ENCODE measurements at places on chromosomes 4 and X.

GRCh38 chrX:47047989-47048388 is 30.3 kb upstream of the RGN start:
- H3K27ac ChIP-seq, result no peak overlapping the region
- no peak overlapping the region for H3K4me3 ChIP-seq
- no peaks in the 10 kb centered on the region for H3K4me1 ChIP-seq

GRCh38 chr4:117984366-117984680 is 50.0 kb upstream of the NDST3 start:
- DNase-seq, result no peak
- H3K36me3 ChIP-seq, result no peaks in the 10 kb centered on the region
- H3K27me3 ChIP-seq, result peaks cover 2% of the 10 kb centered on the region
- H3K4me3 ChIP-seq, result no peak overlapping the region
- peaks cover 4% of the 10 kb centered on the region for H3K4me1 ChIP-seq

DNA sequence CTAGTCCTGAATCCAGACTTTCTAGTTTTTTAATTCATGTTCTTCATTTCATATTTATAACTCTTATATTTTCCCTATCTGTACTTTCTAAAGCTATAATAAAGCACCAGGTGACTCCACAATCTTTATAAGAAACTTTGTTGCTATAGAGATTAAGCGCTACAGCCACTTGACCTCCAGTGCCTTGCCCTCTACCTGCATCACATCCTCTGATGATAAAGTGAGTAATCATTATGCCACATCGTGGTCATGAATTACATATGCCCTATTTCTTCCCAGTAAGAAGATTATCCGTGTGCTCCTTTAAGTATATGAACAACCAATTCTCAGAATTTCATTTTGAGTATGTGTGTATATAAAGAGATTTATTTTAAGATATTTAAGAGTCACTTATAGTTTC is 6.8 kb upstream of the DYNLT3 start:
- no peaks in the 10 kb centered on the region for H3K36me3 ChIP-seq
- H3K27ac ChIP-seq, result no peak overlapping the region
- peaks cover 5% of the 10 kb centered on the region for H3K27me3 ChIP-seq
- H3K4me1 ChIP-seq, result no peaks in the 10 kb centered on the region

DNA sequence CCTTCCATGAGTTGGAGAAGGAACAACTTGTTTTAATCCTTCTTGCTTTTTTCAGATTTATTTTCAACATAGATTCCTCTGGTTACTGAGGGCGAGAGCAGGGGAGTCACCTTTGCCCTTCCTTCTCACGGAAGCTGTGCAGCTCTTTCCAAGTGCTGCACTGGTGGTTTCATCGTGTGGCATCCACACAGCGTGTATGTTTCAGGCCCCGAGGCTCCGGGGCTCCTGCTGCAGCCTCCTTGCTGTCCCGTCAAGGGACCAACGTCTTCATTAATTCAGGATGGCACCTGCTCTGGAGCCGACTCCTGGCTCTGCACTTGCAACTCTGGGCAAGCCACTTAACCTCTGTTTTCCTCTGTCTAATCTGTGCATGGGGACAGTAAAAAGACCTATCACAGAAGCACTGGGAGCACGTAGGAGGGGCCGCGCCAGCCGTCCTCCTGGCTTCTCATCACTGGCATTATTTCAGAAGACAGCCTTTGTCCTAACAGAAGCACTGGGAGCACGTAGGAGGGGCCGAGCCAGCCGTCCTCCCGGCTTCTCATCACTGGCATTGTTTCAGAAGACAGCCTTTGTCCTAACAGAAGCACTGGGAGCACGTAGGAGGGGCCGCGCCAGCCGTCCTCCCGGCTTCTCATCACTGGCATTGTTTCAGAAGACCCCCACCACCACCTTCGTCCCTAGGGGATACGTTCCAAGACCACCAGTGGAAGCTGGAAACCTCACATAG is 117.8 kb upstream of the NKX1-1 start:
- H3K36me3 ChIP-seq, result no peaks in the 10 kb centered on the region
- H3K27me3 ChIP-seq, result peaks cover 11% of the 10 kb centered on the region
- H3K4me3 ChIP-seq, result no peak overlapping the region

DNA sequence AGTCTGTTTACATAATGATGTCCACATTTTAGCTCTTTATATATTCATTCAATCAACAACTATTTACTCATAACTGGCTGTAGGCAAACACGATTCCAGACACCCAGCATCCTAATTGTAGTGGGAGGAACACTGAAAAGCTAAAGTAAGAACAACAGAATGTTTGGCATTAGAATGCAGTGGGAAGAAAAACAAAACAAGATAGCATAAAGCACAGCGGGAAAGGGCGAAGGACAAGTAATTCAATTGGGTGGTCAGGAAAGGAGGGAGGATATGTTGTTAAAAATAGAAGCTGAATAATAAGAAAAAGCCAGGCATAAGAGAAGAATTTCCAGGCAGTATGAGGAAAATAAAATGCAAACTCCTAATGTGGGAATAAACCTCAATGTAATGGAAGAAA is 189.5 kb upstream of the FAT4 start:
- no peak overlapping the region for H3K4me3 ChIP-seq
- H3K4me1 ChIP-seq, result no peaks in the 10 kb centered on the region
- H3K36me3 ChIP-seq, result no peaks in the 10 kb centered on the region
- H3K27me3 ChIP-seq, result peaks cover 4% of the 10 kb centered on the region
- no peak for DNase-seq

DNA sequence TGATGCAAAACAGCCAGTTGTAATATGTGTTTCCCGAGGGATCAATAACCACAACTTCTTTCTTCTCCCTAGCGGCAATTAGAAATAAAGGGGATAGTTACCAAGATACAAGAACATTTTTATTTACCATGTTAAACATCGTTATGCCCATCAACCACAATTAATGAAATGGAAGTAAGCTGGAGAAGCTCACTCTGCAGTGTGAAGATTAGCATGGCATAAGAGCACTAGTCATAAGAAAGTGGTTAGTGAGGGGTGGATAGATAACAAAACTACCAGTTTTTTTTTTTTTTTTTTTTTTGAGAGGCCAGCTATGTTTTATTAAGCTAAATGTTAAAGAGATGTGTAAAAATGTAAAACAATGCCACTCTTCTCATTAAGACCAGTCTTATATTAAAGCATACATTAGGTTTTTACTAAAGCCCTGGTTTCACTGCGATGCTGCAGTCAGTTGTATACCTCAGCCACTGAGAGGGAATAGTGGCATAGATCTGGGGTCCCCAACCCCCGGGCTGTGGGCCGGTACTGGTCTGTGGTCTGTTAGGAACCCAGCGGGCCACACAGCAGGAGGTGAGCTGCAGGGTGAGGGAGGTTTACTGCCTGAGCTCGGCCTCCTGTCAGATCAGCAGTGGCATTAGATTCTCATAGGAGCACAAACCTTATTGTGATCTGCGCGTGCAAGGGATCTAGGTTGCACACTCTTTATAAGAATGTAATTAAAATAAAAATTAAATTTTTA is 27.9 kb upstream of the NFXL1 start:
- H3K27ac ChIP-seq, result no peak overlapping the region
- H3K4me3 ChIP-seq, result no peak overlapping the region
- no peaks in the 10 kb centered on the region for H3K4me1 ChIP-seq
- H3K36me3 ChIP-seq, result no peaks in the 10 kb centered on the region
- H3K27me3 ChIP-seq, result peaks cover 6% of the 10 kb centered on the region

DNA sequence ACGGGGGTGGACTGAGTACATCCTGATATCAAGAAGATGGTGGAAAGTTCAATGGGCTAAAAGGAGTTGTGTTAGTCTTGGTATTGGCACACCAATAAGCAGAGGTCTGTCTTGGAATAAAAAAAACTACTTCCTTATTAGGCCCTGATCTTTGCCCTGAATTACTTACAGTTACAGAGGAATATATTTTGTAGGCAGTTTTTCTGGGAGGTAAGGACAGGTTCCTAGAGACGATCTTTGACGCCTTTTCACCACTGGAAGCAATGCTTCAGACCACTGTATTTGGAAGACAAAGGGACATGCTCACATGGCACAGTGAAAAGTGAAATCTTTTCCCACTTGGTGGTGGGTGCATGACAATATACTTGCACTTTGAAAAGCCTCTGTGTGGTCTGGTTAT is 618 bp upstream of the XK start:
- no peak for DNase-seq
- H3K27ac ChIP-seq, result no peak overlapping the region
- peaks cover 5% of the 10 kb centered on the region for H3K4me1 ChIP-seq

GRCh38 chr4:41058426-41058825 is 155.9 kb downstream of the APBB2 start:
- no peak for DNase-seq
- H3K4me1 ChIP-seq, result no peaks in the 10 kb centered on the region
- no peak overlapping the region for H3K27ac ChIP-seq

- DNase-seq, result no peak
- no peaks in the 10 kb centered on the region for H3K36me3 ChIP-seq
- no peak overlapping the region for H3K27ac ChIP-seq
- H3K27me3 ChIP-seq, result peaks cover 2% of the 10 kb centered on the region
Observed at GRCh38 chrX:37075892-37076595, 67.9 kb downstream of the FAM47C start.

- peaks cover 11% of the 10 kb centered on the region for H3K4me1 ChIP-seq
- peak; percentile 67 for DNase-seq
- H3K27me3 ChIP-seq, result peaks cover 16% of the 10 kb centered on the region
- peak overlapping the region; percentile 86 for H3K4me3 ChIP-seq
- no peaks in the 10 kb centered on the region for H3K36me3 ChIP-seq
- peak overlapping the region; percentile 69 for H3K27ac ChIP-seq
Observed at GRCh38 chrX:40105835-40106675, 8.3 kb upstream of the BCOR start.

DNA sequence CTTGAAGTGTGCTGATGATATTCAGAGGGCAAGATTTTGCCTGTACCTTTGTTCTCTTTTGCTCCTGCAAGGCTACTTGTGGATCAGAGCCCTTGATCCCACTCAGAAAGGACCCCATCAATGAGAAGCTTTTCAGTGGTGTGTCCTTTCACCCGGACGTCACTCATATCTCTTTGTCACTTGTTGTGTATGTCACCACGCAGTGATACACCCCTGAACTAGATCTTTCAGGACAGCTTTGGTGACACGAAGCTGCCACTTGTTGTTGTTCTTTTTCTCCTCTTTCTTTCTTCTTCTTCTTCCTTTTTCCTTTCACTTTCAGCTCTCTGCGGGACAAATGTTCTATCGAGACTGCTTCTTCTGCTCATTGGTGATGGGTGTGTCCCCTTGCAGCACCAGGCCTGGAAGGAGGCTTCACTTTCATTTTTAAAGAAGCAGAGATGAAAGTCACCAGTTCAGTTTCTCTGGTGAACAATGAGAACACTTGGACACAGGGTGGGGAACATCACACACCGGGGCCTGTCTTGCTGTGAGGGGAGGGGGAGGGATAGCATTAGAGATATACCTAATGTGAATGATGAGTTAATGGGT is 83.6 kb downstream of the NBDY start:
- peak overlapping the region; percentile 89 for H3K27ac ChIP-seq
- DNase-seq, result peak; percentile 58
- H3K36me3 ChIP-seq, result no peaks in the 10 kb centered on the region
- peaks cover 33% of the 10 kb centered on the region for H3K4me1 ChIP-seq

DNA sequence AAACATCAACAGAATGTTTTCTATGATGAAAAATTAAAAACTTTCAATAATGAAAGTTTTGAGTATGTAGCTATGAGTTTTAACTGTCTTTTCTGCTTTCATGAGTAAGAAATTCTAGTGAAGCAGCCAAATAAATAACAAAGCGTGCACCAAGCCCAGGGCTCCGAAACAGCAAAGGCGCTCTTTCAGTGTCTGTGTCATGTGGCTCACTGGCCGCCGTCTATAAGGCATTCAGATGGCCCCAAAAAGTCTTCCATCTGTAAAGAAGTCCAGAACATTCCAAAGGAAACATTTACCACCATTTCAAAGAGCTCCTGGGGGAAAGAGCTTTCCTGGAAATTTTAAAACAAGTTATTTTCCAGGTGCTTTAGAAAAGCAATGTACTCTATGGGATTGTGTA is 139.9 kb downstream of the AFAP1 start:
- peaks cover 1% of the 10 kb centered on the region for H3K27me3 ChIP-seq
- peaks cover 1% of the 10 kb centered on the region for H3K4me1 ChIP-seq
- peaks cover 15% of the 10 kb centered on the region for H3K36me3 ChIP-seq

- peak; percentile 52 for DNase-seq
- H3K4me3 ChIP-seq, result no peak overlapping the region
- no peaks in the 10 kb centered on the region for H3K27me3 ChIP-seq
- no peaks in the 10 kb centered on the region for H3K4me1 ChIP-seq
- peak overlapping the region; percentile 63 for H3K27ac ChIP-seq
- H3K36me3 ChIP-seq, result no peaks in the 10 kb centered on the region
Observed at GRCh38 chrX:48648336-48648751, 35.3 kb upstream of the WAS start.

DNA sequence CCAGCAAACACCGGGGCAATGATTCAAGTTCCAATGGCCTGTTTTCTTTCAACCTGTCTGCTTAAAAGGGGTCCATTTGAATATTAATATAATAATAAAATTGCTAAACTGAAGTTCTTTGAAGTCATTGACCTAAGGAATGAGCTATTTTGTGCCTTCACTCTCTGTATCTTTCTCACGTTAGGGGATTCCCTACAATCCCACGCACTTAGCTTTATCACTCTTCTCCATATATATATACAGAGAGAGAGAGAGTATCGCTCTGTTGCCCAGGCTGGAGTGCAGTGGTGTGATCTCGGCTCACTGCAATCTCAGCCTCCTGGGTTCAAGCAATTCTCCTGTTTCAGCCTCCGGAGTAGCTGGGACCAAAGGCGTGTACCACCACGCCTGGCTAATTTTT is 83.9 kb upstream of the NWD2 start:
- no peak overlapping the region for H3K27ac ChIP-seq
- H3K4me1 ChIP-seq, result no peaks in the 10 kb centered on the region
- no peaks in the 10 kb centered on the region for H3K36me3 ChIP-seq
- DNase-seq, result no peak
- no peak overlapping the region for H3K4me3 ChIP-seq
- peaks cover 2% of the 10 kb centered on the region for H3K27me3 ChIP-seq

DNA sequence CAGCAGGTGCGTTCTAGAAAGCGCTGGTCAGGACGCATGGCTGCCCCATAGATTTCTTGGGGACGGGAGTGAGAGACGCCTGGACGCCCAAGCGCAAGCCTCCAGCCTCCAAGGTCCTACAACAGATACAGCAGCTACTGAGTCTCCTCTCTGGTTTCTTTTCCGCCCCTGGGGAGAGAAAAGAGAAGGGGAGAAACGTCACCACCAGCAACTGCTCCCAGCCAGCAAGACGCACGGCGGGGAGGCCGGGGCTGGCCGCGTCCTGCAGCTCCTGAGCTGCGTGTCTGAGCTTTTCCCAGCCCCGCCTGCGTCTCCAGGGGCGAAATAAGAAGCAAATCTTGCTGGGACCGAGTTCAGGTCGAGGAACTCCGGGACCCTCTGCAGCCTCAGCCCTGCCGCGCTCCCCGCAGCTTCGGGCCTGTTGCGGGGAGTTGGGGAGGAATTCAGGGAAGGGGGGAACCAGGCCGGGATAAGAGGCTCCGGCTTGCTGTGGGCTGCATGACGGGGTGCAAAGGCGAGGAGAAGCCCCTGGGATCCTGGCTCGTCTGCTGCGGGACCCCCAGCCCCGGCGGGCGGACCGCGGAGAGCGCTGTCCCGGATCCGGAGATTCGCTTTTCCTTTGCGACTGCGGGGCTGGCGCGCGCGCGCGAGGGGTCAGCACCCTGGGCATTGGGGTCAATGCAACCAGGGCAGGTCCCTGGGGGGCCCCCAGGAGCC is 6.8 kb upstream of the SHOX start:
- DNase-seq, result no peak
- peaks cover 2% of the 10 kb centered on the region for H3K4me1 ChIP-seq
- H3K27me3 ChIP-seq, result peaks cover 29% of the 10 kb centered on the region
- H3K36me3 ChIP-seq, result peaks cover 10% of the 10 kb centered on the region
- no peak overlapping the region for H3K27ac ChIP-seq

Data from immature natural killer cell (primary cell).